A549 treated with ZK216348 at 1 μM for 4 hours (cell line): ENCODE measurements at places on chromosomes 3 and 15. TPM values are rescaled to one million over a fixed set of nuclear protein-coding genes. Genes with fewer than 3 reads are reported as not detected.

The PRSS50 gene
- not detected in 5 replicates for total RNA-seq

The CD200R1L gene
- total RNA-seq, result not detected in 5 replicates

The CSK gene
- 47.1 to 73.2 TPM (median 65.0 TPM) in 5 replicates for total RNA-seq

The C3orf49 gene
- total RNA-seq, result not detected in 5 replicates

The MYRIP gene
- total RNA-seq, result not detected in 5 replicates

The MON1A gene
- total RNA-seq, result 4.2 to 9.1 TPM (median 8.5 TPM) in 5 replicates

The MKRN3 gene
- 0.78 to 2.9 TPM (median 2.4 TPM) in 5 replicates for total RNA-seq

The GNAT1 gene
- total RNA-seq, result 0.07 TPM in 1 of 5 replicates, not detected in the others

The CCDC54 gene
- not detected in 5 replicates for total RNA-seq

The AHSG gene
- 0.18 to 0.29 TPM in 2 of 5 replicates, not detected in the others for total RNA-seq

The ARPP21 gene
- total RNA-seq, result 0.07 to 0.13 TPM (median 0.07 TPM) in 3 of 5 replicates, not detected in the others

The GOLGA8K gene
- 0.34 to 1.1 TPM (median 0.85 TPM) in 5 replicates for total RNA-seq

The UROC1 gene
- not detected in 5 replicates for total RNA-seq

The RFC4 gene
- total RNA-seq, result 43.9 to 76.3 TPM (median 48.5 TPM) in 5 replicates

The SUCLG2 gene
- total RNA-seq, result 33.5 to 47.7 TPM (median 37.4 TPM) in 5 replicates

The ROPN1B gene
- not detected in 5 replicates for total RNA-seq

The ZNF280D gene
- total RNA-seq, result 12.5 to 16.6 TPM (median 14.1 TPM) in 5 replicates

The EHHADH gene
- 1.8 to 3.1 TPM (median 2.7 TPM) in 5 replicates for total RNA-seq

The CHRM5 gene
- 0.07 TPM in 1 of 5 replicates, not detected in the others for total RNA-seq

The GCNT3 gene
- total RNA-seq, result 125 to 192 TPM (median 156 TPM) in 5 replicates

The ITGB5 gene
- 348 to 453 TPM (median 414 TPM) in 5 replicates for total RNA-seq

The ELL3 gene
- total RNA-seq, result 1.4 to 2.7 TPM (median 1.8 TPM) in 5 replicates

The SENP7 gene
- total RNA-seq, result 1.2 to 3.0 TPM (median 2.1 TPM) in 5 replicates

The EIF4E3 gene
- total RNA-seq, result 2.8 to 4.4 TPM (median 3.7 TPM) in 5 replicates

The KNG1 gene
- 0.09 TPM in 1 of 5 replicates, not detected in the others for total RNA-seq

The CCDC13 gene
- total RNA-seq, result 0.33 to 0.60 TPM (median 0.36 TPM) in 5 replicates

The CPNE4 gene
- 4.2 to 7.7 TPM (median 6.2 TPM) in 5 replicates for total RNA-seq

The MYL3 gene
- 0.16 TPM in 1 of 5 replicates, not detected in the others for total RNA-seq

The EHD4 gene
- total RNA-seq, result 9.4 to 12.9 TPM (median 11.9 TPM) in 5 replicates

The KCTD6 gene
- 5.1 to 9.5 TPM (median 8.0 TPM) in 5 replicates for total RNA-seq

The IQCH gene
- total RNA-seq, result 1.2 to 2.4 TPM (median 1.5 TPM) in 5 replicates

The HDAC11 gene
- 5.9 to 9.5 TPM (median 8.5 TPM) in 5 replicates for total RNA-seq

The AGTR1 gene
- 0.19 to 0.68 TPM (median 0.54 TPM) in 5 replicates for total RNA-seq

The GP5 gene
- not detected in 5 replicates for total RNA-seq

The MOBP gene
- total RNA-seq, result 0.15 to 0.36 TPM in 2 of 5 replicates, not detected in the others

The MINAR1 gene
- 0.30 to 0.60 TPM (median 0.45 TPM) in 5 replicates for total RNA-seq

The KLHL40 gene
- not detected in 5 replicates for total RNA-seq

The SLC24A5 gene
- not detected in 5 replicates for total RNA-seq

The SEMA3G gene
- total RNA-seq, result 0.07 to 0.15 TPM (median 0.12 TPM) in 5 replicates

The CCDC174 gene
- 11.1 to 26.1 TPM (median 13.6 TPM) in 5 replicates for total RNA-seq

The DPPA2 gene
- not detected in 5 replicates for total RNA-seq

The AGBL1 gene
- not detected in 5 replicates for total RNA-seq

The ATP10A gene
- total RNA-seq, result 5.7 to 9.9 TPM (median 8.0 TPM) in 5 replicates

The RTP3 gene
- total RNA-seq, result not detected in 5 replicates

The STRC gene
- 0.06 to 0.19 TPM (median 0.11 TPM) in 5 replicates for total RNA-seq

The NOX5 gene
- 0.12 to 0.41 TPM (median 0.26 TPM) in 5 replicates for total RNA-seq

The TMEM41A gene
- 17.4 to 23.4 TPM (median 21.5 TPM) in 5 replicates for total RNA-seq

The SKOR1 gene
- total RNA-seq, result 0.05 to 0.08 TPM (median 0.06 TPM) in 4 of 5 replicates, not detected in the other

The GOLGA6L9 gene
- 2.5 to 3.1 TPM (median 2.9 TPM) in 5 replicates for total RNA-seq

The SST gene
- total RNA-seq, result not detected in 5 replicates

The RAB6B gene
- 0.91 to 2.7 TPM (median 2.5 TPM) in 5 replicates for total RNA-seq

The DVL3 gene
- 14.9 to 30.4 TPM (median 26.5 TPM) in 5 replicates for total RNA-seq

The MNS1 gene
- 2.0 to 5.1 TPM (median 3.5 TPM) in 5 replicates for total RNA-seq

The CELF6 gene
- total RNA-seq, result 0.07 to 0.25 TPM (median 0.15 TPM) in 5 replicates

The TAGLN3 gene
- not detected in 5 replicates for total RNA-seq

The PIK3R4 gene
- total RNA-seq, result 14.0 to 17.8 TPM (median 17.2 TPM) in 5 replicates

The TLNRD1 gene
- 10.5 to 23.2 TPM (median 19.2 TPM) in 5 replicates for total RNA-seq

The PPARG gene
- 34.3 to 43.0 TPM (median 40.4 TPM) in 5 replicates for total RNA-seq
